ENCODE measurements at places on chromosomes 4 and X.

GRCh38 chr4:11427121-11427996, 1.3 kb downstream of the HS3ST1 start:
- no peak for DNase-seq

GRCh38 chr4:1604706-1605205, 79.4 kb downstream of the FAM53A start:
- no peak for DNase-seq

DNA sequence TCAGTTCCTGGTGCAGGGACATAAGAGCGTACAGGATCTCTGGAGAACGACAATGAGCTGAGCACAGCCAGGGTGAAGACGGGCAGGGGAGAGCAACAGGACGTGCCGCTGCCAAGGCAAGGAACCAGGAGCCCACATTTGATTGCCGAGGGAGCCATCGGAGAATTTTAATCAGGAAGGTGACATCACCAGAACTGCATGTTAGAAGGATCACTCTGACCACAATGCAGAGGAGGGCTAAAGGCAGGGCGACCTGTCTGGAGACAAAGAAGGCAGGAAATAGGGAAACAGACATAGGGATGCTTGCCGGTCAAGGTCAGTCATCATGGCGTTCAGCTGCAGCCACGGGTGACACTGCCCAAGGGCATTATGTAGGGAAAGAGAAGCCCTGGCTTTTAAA, 81.4 kb downstream of the RBM47 start:
- DNase-seq: no peak

GRCh38 chrX:38041237-38041636, 34.9 kb downstream of the SYTL5 start:
- no peak for DNase-seq

- no peak for DNase-seq
These were observed 26.0 kb upstream of the IQCM start for GRCh38 chr4:149841686-149842085.

DNA sequence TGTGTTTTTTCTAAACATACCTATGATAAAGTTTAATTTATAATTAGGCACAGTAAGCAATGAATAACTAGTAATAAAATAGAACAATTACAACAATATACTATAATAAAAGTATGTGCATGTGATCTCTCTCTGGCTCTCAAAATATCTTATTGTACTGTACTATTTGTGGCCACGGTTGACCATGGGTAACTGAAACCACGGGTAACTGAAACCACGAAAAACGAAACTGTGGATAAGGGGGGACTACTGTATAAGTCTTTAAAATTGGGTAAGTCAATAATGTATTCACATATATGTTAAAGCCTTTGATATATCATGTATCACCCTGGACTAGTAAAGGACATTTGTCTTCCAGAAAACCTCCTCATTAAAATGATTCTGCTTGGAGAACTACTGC, 20.0 kb downstream of the TMEM154 start:
- DNase-seq: no peak

Measured in NCI-H2081 treated with DMSO at 0.1 percent for 48 hours (cell line).